ENCODE measurements at places on chromosomes 3 and 15.

DNA sequence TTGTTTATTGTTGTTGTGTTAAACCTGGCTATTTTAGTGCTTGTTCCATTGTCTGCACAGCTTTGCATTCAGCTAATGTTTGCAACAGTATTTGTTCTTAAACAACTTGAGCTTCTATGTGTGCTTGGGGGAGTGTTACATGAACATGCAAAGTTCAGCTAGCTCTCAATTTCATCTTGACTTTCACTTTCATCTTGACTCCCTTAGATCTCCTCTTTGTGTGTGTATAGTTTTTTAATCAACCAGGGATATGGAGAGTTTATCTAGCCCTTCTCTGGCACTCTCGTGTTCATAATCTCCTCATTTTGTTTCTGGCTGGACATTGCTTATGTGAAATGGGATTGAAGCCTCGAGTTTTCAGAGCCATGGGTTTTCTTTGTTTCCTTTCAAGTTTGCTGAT lies 212.4 kb upstream of the ZBTB20 start:
- DNase-seq = no peak

DNA sequence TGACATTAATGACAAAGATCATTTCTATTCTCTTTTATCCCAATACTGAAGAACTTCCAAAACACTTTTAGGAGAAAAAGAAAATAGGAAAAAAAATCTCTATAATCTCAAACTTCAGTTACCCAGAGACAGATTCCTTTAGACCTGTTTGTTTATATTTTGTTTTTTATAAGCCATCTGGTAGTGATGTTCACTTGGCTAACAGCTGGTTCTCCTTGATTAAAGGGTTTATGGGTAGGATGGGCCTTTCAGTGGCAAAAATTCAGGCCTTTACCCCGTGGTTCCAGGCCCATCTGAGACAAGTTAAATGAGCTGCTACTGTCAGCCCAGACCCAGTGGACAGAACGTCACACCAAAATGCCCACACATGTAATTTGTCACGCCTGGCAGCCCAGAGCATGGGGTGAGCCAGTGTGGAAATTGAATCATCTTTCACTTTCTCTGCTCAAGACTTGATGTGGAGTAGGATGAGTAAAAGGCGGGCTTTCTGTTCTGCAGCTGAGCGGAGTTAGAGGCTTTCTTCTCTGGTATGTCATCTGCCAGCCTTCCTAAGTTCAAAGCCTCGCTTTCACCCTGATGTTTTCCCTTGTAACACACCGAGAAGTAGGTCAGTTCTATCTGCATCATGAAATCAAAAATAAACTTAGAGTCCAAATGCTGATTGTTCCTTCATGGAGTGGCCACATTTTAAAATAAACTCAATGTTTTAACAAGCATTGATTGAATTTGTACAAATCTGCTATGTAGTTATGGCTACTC lies 62.5 kb upstream of the SKOR1 start:
- DNase-seq = peak; percentile 44

DNA sequence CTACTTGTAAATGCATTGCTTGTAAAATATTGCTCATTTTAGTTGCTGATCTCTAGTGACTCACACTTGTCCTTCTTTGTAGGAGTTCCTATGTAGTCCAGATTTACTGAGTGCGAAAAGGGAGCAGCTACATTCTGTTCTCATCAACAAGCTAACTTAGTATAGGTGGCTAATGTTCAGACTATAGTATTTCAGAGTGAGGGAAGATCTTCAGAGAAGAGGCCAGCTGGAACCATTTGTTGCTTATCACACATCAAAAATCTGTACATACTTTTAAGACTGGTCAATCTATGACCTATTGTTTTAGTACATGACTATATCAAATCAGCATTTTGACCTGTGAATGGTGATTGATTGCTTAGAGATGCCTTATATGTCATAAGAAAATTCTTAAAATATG lies 71.3 kb upstream of the THSD4 start:
- DNase-seq = no peak

- no peak for DNase-seq
Observed at GRCh38 chr3:27986234-27986879, 255.1 kb upstream of the CMC1 start.

GRCh38 chr15:58684751-58685150 lies 64.8 kb downstream of the ADAM10 start:
- no peak for DNase-seq

DNA sequence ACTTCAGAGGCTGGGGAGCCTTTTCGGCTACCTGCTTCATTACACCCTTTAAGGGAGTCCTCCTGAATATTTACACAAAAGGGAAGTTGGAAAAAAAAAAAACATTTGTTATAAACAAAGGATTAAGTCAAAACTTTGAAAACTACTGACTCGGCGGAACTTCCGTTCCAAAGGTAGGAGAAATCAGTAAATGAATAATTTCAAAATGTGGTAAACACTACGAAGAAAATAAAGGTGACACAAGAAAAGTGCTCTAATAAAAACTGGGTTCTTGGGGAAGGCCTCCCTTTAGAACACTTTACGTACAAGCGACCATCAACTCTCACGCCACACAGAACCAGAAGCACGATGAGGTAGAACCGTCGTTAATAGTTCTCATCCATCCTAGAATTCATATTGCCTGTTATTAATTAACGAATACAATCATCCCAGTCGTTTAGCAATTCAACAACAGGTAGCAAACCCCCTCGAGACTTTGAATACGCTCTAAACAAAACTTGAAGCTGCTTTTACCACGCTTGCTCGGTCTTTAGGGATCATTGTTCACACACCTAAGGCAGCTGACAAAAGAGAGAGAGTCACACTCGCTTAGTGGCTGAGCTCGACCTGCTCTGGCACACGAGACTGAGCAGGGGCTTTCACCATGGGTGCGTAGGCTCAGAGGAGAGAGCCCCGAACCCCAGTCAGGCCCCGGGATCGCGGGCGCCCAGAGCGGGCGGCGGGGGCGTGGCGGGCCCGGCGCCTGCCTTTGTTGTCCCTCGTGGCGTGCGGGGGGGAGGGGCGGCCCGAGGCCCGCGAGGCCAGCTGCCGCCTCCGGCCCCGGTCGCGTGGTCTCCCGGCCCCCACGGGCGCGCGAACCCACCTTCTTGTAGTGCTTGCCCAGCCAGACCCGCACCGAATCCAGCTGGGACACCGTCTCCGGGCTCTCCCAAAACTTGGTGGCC lies 680 bp downstream of the SMARCC1 start:
- peak; percentile 67 for DNase-seq

DNA sequence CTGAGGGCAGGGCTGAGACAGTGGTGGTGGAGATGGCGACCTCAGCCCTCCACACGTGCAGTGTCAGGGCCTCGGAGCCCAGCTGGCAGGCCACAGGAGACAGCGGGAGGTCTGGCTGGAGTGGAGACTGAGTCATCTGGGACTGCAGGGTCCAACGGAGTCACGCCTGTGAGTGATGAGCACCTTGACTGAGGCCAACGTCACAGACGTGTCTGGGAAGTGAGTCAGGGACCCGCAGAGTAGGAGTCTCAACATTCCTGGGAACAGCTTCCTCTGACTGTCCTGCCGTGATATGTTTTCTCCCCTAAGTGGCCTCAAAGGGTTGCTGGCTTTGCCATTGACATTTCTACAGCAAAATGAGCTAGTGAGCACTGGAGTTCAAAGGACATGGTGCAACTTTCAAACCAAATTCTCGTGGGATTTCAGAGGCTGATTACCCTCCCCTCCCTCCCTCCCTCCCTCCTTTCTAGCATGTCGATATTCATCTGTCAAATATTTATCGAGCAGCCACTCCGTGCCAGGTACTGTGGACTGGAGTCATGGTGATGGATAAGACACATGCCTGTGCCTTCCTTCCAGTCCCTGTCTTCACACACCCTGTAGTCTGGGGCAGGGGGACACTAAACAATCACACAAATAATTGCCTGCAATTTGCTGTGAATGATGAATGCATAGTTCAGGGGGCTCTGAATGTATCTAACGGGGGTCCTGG lies 53.3 kb upstream of the AMOTL2 start:
- no peak for DNase-seq

DNA sequence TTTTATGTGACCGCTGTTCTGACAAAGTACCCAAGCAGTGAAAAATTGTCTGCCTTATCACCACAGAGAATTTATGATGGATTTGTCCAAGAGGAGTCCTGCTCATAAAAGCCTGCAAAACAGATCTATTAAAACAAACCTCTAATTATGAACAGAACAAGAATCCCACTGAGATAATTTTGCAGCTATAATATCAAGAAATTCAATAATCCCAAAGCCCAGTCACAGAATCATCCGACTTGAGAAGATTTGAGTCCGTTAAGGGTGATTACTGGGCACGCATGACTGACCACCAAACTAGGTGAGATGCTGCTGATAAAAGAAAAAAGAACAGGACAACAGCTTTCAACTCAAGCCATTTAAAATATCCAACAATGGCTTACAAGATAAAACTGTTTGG lies 231.0 kb upstream of the WNT5A start:
- DNase-seq = no peak

GRCh38 chr3:186493525-186494255 lies 50.5 kb downstream of the CRYGS start:
- DNase-seq = no peak

GRCh38 chr3:135020181-135020580 lies 225.1 kb downstream of the EPHB1 start:
- no peak for DNase-seq

DNA sequence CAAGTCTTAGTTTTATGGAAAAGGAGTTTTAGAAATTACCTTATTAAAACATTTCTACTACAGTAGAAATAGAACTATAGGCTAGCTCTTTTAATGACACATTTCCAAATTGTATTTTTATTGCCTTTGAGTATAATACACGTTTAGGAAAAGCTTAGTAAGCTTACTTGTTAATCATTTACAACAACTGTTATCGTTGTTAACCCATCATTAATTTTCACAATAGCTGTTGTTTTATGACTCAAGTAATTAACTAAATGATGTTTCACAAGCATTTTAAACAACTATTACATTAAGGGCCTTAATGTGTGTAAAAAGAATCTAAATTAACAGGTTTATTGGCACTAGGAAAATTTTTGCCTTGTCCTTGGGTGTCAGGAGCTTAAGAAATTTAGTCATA lies 120.5 kb upstream of the THRB start:
- DNase-seq = no peak

DNA sequence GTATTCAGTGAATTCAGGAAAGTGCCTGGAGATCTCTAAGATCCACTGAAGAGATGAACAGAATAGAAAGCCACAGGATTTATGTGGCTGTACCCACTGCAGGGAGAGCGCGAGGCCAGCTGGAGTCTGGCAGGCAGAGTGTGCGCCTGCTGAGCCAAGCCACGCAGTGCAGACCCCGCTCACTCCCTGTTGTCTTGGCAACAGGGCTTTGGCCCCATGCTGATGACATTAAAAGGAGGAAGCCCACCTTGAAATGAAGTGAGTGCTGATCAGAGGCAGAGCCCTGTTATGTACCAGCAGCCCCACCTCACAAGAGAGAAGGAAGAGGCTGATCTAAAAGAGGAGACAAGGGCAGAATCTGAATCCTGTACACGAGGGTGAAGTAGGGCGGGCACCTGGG lies 36.7 kb downstream of the PXYLP1 start:
- no peak for DNase-seq

DNA sequence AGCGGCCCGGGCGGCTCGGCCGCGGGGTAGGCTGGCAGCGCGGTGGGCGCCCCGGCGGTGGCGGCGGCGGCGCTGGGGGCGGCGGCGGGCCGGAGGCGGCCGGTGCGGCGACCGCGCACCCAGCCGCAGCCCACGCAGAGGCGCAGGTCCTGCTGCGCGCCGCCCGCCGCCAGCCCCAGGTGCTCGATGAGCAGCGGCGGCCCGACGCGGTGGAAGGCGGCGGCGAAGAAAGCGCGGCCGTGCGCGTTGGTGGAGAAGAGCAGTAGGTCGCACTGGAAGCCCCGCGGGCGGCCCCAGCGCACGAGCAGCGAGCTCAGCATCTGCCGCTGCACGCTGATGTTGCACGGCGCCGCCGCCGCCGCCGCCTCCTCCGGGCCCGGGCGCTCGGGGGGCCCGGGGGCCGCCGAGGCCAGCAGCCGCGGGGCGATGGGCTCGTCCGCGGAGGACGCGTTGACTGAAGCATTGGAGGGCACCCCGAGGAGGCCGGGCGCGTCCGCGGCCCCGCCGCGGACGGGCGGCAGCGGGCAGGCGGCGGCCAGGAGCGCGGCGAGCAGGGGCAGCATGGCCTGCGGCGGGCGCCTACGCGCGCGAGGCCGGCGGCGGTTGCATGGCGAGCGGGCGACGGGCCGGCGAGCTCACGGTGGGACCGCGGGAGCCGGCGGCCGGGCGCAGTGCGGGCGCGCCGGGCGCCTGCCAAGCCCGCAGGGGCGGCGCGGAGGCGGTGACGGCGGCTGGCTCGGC lies 452 bp downstream of the TMEM158 start:
- DNase-seq = peak; percentile 32

DNA sequence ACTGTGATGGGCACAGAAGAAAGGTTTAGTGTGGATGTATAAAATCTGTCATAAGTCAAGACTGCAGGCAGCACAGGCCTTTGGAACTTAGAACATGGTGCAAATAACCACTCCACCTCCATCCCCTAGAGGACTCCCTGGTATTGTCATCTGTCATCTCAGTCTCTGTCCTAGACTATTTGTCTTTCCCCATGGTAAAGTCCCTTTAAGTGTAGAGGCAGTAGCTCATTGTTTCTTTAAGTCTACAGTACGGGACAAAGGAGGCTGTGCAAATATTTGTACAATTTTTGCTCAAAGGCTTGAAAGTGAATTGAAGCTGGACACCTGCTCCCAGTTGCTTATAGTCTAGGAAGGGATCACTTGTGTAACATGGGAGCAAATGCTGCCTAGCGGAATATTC lies 3.2 kb upstream of the PXYLP1 start:
- DNase-seq = no peak

GRCh38 chr15:34791701-34792100 lies 3.6 kb downstream of the ACTC1 start:
- no peak for DNase-seq

DNA sequence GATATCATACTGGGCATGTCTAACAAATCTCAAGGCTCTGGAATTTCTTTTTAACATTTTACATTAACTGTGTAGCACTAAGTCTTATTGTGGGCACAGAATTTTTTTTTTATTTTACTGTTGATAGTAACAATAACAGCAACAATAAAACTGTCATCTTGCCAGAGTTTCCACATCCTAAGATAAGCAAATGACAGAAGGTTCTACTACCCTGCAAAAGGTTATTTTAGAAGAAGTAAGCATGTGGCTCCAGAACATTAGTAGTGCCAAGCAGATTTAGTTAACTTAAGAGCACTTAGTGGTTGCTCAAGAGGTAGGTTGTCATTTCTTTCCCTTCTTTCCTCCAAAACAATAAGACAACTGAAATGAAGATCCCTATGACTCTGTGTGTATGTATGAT lies 743.0 kb upstream of the CBLB start:
- DNase-seq = no peak

DNA sequence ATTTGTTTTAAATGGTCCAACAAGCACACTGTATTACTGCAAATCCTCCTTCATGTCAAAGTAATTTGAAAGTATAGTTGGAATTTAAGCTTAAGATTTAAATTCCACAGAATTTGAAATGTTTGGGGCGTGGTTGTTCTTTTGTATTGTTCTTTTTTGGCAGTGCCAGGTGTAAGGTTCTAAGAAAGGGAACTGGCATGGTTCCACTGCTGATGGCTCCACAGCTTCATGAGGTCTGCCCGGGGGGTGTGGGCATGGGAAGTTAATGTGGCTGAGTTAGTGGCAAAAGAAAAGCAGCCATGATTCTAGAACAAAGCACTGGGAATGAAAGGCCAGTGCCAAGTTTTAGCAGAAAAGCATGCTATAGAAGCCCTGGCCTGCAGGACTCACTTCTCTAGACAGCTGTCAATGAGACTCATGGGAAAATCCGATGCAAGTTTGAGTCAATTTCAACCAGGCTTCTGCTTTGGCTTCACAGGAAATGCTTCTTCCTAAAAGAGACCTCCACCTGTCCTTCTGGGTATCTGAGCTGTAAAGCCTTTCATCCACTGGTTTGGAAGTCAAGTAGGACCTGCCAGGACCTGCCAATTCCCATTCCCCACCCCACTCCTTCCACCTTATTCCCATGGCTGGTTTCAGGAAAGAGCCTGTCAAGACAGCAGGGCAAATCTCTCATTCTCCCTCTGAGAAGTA lies 18.9 kb downstream of the CDCP1 start:
- no peak for DNase-seq
